A549 treated with RU486 at 1 μM for 4 hours (cell line): ENCODE measurements at places on chromosomes 16 and 17. TPM values are rescaled to one million over a fixed set of nuclear protein-coding genes. Genes with fewer than 3 reads are reported as not detected.

The PRDM7 gene
- 0.03 TPM in 1 of 5 replicates, not detected in the others for total RNA-seq

The WFDC1 gene
- total RNA-seq = not detected in 5 replicates

The PCGF2 gene
- 33.9 to 64.1 TPM (median 57.3 TPM) in 5 replicates for total RNA-seq

The CES5A gene
- not detected in 5 replicates for total RNA-seq

The TSPOAP1 gene
- not detected in 5 replicates for total RNA-seq

The GAST gene
- total RNA-seq = 0.57 TPM in 1 of 5 replicates, not detected in the others

The CIBAR2 gene
- total RNA-seq = 0.10 TPM in 1 of 5 replicates, not detected in the others

The ARHGDIA gene
- total RNA-seq = 531 to 682 TPM (median 648 TPM) in 5 replicates

The TP53TG3 gene
- total RNA-seq = 0.42 to 0.82 TPM (median 0.45 TPM) in 3 of 5 replicates, not detected in the others

The CREBBP gene
- 14.5 to 18.5 TPM (median 16.6 TPM) in 5 replicates for total RNA-seq

The ITGAX gene
- total RNA-seq = 1.1 to 1.6 TPM (median 1.2 TPM) in 5 replicates

The CCL17 gene
- not detected in 5 replicates for total RNA-seq

The SOX8 gene
- 1.5 to 2.6 TPM (median 1.8 TPM) in 5 replicates for total RNA-seq

The SLFN13 gene
- 3.1 to 4.4 TPM (median 3.6 TPM) in 5 replicates for total RNA-seq

The MPP3 gene
- total RNA-seq = 14.0 to 18.4 TPM (median 17.4 TPM) in 5 replicates

The KRTAP9-4 gene
- not detected in 5 replicates for total RNA-seq

The STH gene
- not detected in 5 replicates for total RNA-seq

The CDH5 gene
- total RNA-seq = 0.18 to 0.33 TPM (median 0.27 TPM) in 5 replicates

The KRT25 gene
- not detected in 5 replicates for total RNA-seq

The PDP2 gene
- 4.0 to 7.2 TPM (median 5.8 TPM) in 5 replicates for total RNA-seq

The GINS2 gene
- total RNA-seq = 28.9 to 37.3 TPM (median 32.3 TPM) in 5 replicates

The COASY gene
- total RNA-seq = 103 to 140 TPM (median 121 TPM) in 5 replicates

The OR3A2 gene
- total RNA-seq = not detected in 5 replicates

The CCDC40 gene
- total RNA-seq = 4.7 to 6.9 TPM (median 5.9 TPM) in 5 replicates

The CLEC19A gene
- total RNA-seq = 0.08 to 0.18 TPM (median 0.11 TPM) in 4 of 5 replicates, not detected in the other

The VTN gene
- total RNA-seq = 16.0 to 24.4 TPM (median 22.0 TPM) in 5 replicates

The CD300C gene
- 0.08 to 0.22 TPM (median 0.16 TPM) in 5 replicates for total RNA-seq

The VWA3A gene
- total RNA-seq = 0.02 to 0.21 TPM in 2 of 5 replicates, not detected in the others

The CCDC137 gene
- 63.9 to 73.1 TPM (median 66.7 TPM) in 5 replicates for total RNA-seq

The KRT33B gene
- total RNA-seq = 0.06 to 0.16 TPM (median 0.15 TPM) in 3 of 5 replicates, not detected in the others

The TBC1D26 gene
- 0.15 TPM in 1 of 5 replicates, not detected in the others for total RNA-seq

The NPIPA5 gene
- 0.51 to 6.0 TPM (median 1.3 TPM) in 4 of 5 replicates, not detected in the other for total RNA-seq

The CPNE7 gene
- total RNA-seq = 41.6 to 67.2 TPM (median 63.9 TPM) in 5 replicates

The ABCC11 gene
- total RNA-seq = 0.11 to 0.20 TPM (median 0.18 TPM) in 4 of 5 replicates, not detected in the other

The CNOT1 gene
- 118 to 174 TPM (median 130 TPM) in 5 replicates for total RNA-seq

The SHCBP1 gene
- 26.4 to 39.2 TPM (median 37.4 TPM) in 5 replicates for total RNA-seq

The RPUSD1 gene
- total RNA-seq = 33.4 to 55.9 TPM (median 54.0 TPM) in 5 replicates

The NECAB2 gene
- total RNA-seq = 1.2 to 3.2 TPM (median 2.7 TPM) in 5 replicates

The AIPL1 gene
- not detected in 5 replicates for total RNA-seq

The MT3 gene
- 0.40 to 0.54 TPM in 2 of 5 replicates, not detected in the others for total RNA-seq

The HIC1 gene
- total RNA-seq = 0.96 to 1.8 TPM (median 1.6 TPM) in 5 replicates

The GALR2 gene
- 0.87 to 1.8 TPM (median 1.4 TPM) in 5 replicates for total RNA-seq

The TPSAB1 gene
- 0.21 TPM in 1 of 5 replicates, not detected in the others for total RNA-seq

The HAP1 gene
- 0.69 to 2.9 TPM (median 1.5 TPM) in 5 replicates for total RNA-seq

The USP6 gene
- total RNA-seq = 0.02 to 0.05 TPM (median 0.03 TPM) in 3 of 5 replicates, not detected in the others

The DHRS7C gene
- total RNA-seq = not detected in 5 replicates

The FOXJ1 gene
- 0.19 to 0.42 TPM (median 0.37 TPM) in 5 replicates for total RNA-seq

The CLEC18B gene
- total RNA-seq = 0.09 to 0.31 TPM (median 0.11 TPM) in 5 replicates

The SHBG gene
- total RNA-seq = 0.47 to 0.70 TPM (median 0.64 TPM) in 5 replicates

The AKTIP gene
- total RNA-seq = 21.3 to 23.7 TPM (median 22.3 TPM) in 5 replicates

The CHST4 gene
- total RNA-seq = 0.05 to 0.08 TPM in 2 of 5 replicates, not detected in the others

The CCL1 gene
- total RNA-seq = not detected in 5 replicates

The FOXC2 gene
- total RNA-seq = 2.1 to 3.4 TPM (median 2.9 TPM) in 5 replicates

The CES1 gene
- 28.7 to 51.1 TPM (median 32.7 TPM) in 5 replicates for total RNA-seq

The CCL3 gene
- total RNA-seq = not detected in 5 replicates

The RASD1 gene
- total RNA-seq = 0.63 to 1.1 TPM (median 0.89 TPM) in 5 replicates
